ENCODE measurements at places on chromosomes 3 and 15.

- no peak for DNase-seq
Observed at GRCh38 chr15:94061041-94061440, 170.3 kb upstream of the MCTP2 start.

- DNase-seq: no peak
Observed at GRCh38 chr15:58260725-58261267, 122.6 kb downstream of the AQP9 start.

- no peak for DNase-seq
Observed at GRCh38 chr3:59540696-59541095, 490.9 kb upstream of the CFAP20DC start.

- DNase-seq: no peak
Observed at GRCh38 chr3:107683447-107683846, 160.7 kb downstream of the BBX start.

DNA sequence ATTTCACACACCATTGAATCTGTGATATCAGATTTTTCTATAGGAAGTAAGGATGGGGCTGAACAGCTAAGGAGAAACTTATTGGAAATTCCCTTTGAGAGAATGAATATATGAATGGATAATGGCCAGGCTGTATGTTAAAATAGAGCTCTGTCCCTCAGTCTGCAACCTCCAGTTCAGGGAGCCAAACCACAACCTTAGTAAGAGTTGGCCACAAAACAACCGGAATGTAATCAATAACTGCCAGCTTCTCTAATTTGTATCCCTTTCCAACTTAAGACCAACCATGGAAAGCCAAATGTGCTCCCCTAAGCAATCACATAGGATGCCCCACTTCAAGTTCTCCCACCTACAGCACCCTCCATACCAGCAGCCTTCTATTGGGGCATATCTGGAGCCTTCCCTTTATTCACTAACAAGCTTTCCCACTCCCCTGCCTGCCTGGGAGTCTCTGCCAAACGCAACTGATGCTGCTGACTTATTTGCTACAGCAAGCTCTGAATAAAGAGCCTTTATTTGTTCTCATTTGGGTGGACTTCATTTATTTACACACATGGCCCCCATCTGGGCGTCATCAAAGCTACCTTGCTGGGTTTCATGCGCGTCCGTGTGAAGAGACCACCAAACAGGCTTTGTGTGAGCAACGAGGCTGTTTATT, 75.4 kb upstream of the LARS2 start:
- no peak for DNase-seq

- no peak for DNase-seq
Observed at GRCh38 chr3:11703146-11703545, 59.4 kb upstream of the VGLL4 start.

DNA sequence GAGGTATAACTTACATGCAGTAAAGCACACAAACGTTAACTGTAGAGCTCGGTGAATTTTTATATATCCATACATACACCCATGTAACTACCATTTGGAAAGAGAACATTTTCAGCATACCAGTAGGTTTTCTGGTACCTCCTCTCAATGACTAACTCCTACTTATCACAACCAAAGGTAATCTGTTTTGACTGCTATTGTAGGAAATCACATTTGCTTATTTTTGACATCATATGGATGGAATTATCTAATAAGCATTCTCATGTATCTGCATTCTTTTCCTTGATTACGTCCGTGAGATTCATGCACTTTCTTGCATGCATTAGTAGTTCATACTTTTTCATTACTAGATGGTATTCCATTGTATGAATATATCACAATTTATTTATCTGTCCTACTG, 76.8 kb downstream of the CSNK1G1 start:
- no peak for DNase-seq

GRCh38 chr3:116198087-116198486, 247.2 kb downstream of the LSAMP start:
- no peak for DNase-seq

DNA sequence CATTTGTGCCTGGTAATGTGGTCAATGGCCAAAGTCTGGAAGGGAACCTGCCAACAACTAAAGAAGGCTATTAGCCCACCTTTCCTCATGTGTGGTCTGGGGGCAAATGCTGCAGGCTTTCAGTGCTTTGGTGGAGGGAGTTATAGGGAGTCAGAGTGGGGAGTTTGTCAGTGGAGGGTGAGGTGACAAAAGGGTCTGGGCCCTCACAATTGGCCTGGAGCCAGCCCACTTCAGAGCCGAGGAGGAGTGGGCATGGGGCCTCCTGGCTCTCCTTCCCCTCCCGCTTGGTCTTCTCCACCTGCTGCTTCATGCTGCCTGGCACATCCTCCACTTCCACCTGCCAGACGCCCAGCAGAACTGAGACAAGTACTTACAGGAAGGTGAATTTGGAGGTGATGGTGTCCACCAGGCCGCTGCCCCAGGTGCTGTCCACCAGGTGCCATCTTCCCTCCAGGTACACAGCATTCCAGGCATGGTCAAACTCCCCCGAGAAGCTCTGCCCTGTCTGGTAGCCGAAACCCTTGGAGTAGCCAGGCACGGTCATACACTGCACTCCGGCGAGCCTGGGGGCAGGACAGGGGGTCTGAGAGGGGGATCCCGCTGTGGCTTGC, 40.9 kb downstream of the KY start:
- no peak for DNase-seq

- DNase-seq: no peak
Observed at GRCh38 chr3:29406291-29406832, 125.5 kb downstream of the RBMS3 start.

GRCh38 chr3:186414735-186415419, 52.8 kb upstream of the DGKG start:
- no peak for DNase-seq

GRCh38 chr15:81905889-81906288, 139.9 kb downstream of the MEX3B start:
- no peak for DNase-seq

GRCh38 chr3:189995129-189995528, 125.6 kb downstream of the P3H2 start:
- DNase-seq: no peak

DNA sequence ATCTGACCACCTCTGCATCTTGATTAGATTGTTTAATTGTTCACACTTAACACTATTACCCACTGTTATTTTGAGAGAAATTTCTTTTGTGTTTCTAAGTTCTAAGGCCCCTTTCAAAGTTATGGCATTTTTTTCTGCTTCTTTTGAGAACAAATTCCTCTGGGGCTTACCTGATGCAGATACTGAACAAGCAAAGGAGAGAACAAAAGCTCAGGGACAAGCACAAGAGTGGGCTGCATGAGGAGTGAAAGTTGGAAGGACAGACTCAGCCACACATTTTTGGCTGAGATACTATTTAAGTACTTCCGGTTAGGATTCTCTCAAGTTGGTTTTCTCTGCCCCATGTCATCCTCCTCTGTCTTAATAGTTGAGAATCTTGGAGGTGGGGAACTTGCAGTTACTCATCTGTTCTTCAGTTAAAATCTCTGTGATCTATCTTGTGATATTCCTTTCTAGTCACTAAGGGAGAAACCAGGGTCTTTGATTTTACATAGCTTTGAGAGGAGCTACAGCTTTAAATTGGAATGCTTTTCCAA, 54.7 kb downstream of the CMTM6 start:
- no peak for DNase-seq

DNA sequence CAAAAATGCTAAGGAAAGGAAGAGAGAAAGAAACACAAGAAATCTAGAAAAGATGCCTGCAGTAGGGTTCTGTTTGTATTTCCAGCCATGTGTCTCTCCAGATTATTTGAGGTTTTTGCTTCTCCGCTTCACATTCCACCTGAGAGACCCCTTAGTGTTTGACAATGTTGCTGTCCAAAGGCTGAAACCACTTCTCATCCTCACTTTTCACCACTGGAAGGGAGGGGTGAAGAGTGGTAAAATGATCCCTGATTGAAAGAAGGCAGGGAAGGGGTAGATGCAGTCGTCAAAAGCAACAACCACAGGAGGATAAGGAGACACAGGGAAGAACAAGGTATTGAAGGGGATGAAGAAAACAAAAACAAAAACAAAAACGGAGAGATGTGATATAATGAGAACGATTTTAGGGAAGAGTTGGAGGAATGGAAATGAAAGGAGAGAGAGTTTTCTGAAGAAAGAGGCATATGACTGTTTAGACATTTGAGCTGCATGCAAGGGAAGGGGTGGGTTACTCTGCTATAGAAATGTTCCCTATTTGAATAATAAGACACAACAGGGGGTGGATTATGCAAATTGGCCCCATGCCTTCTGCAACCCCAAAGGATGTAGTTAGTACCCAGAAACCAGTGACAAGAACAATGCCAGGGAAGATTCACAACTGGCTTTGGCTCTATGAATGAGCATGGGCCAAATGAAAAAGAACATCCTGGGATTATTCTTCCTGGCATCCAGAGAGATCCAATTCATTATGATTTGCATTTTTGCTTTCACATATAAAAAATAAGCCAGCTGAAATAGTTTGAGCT, 235.9 kb downstream of the GAP43 start:
- DNase-seq: no peak

- no peak for DNase-seq
Observed at GRCh38 chr3:126495786-126496185, 20.1 kb upstream of the ZXDC start.

- no peak for DNase-seq
Observed at GRCh38 chr3:123239756-123240155, 38.0 kb downstream of the SEC22A start.

GRCh38 chr3:8319935-8320634, 181.5 kb upstream of the LMCD1 start:
- DNase-seq: no peak

DNA sequence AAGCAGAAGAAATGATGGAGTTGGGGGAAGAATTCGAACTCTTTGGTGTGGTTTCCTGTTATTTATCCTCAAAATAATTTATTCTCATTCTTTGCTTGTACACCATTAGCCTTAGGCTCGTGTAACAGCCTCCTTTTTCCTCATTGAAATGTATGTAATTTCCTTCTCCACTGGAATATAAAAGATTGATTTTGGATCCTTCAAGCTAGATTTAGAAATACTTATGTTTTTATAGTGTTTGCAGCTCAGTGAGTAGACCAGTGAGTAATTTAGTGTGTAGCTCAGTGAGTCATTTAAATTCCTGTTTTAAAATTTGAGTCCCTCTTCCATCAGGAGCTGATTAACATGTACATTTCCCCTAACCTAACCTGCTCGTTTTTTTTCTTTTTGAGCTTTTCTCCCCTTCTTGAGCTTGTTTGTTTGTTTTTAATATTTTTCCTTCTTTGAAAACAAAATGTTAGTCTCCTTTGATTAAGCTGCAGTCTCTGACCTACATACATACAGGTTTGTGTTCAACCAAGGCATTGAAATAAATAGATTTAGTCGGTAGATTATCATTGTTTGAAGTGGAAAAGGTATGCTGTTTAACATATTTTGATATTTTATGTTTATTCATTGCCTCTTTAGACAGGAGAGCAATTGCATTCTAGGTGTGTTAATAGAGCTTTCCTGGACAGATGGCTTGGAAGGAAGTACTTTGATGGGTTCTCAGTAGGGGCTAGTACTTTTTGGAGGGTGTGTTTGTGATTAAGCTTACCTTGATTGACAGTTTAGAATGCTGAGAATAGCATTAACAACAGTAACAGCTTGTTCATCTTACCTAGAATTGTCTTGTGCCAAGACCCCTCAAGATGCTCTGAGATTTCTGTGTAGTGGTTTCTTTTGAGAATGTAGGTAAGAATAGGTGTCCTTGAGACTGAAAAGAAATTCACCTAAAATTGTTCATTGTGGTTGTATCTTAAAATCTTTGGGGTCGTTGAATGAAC, 5.9 kb downstream of the USP3 start:
- no peak for DNase-seq

DNA sequence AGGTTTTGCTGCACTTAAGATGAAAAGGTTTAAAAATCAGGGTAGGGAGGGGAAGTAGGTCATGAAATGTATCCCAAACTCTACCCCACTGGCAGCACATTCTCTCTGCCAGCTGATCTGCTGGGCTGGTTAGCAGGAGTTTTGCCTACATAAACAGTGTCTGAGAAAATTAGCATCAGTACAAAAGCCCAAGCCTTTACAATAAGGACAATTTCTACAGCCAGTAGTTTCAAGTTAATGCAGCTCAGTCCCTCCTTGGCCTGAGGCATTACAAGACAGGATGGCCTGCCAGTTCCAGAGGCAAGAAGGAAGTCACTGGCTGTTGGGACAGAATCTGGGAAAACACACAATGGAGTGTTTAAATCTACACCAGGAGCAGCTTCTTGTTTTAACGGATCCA, 32.8 kb downstream of the NCEH1 start:
- no peak for DNase-seq

DNA sequence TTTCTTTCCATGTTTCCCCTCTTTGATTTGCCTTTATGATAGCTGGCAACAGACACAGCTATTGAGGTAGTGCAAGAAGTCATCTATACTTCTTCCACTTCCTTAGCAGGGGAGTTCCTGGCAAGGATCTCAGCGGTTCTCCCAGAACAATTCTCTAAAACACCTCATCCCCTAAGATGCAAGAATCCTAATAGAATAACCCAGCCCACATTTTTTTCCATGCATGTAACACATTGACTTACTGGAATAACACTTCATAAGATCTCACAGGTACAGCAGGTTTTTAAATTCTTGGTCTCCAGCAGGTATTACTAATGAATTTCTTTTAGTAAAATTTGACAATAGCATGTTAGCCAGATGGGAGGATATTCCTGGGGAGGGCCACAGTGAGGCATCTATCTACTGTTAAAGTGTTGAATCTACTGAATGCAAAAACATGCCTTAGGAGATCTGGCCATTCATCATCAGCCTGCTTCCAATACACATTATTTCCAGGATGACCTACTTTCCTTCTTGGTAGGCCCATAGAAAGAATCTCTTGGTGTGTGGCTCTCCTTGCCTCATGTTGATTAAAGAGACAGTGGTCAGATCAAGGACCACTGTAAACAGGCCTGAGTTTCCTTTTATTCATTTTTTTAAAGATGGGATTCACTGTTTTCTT, 78.5 kb downstream of the RAD18 start:
- no peak for DNase-seq

GRCh38 chr3:100563228-100563627, 46.2 kb upstream of the ADGRG7 start:
- no peak for DNase-seq

GRCh38 chr3:88775026-88775690, 332.3 kb upstream of the EPHA3 start:
- DNase-seq: no peak
